ENCODE measurements at places on chromosomes 2 and 18. TPM values are rescaled to one million over a fixed set of nuclear protein-coding genes. Genes with fewer than 3 reads are reported as not detected.

CAPN14 gene
- total RNA-seq, result not detected

SCYGR4 gene
- total RNA-seq, result not detected

STPG4 gene
- total RNA-seq, result not detected

CIAO1 gene
- 40.4 TPM for total RNA-seq

AMER3 gene
- total RNA-seq, result not detected

C2orf80 gene
- total RNA-seq, result not detected

CHRNG gene
- total RNA-seq, result not detected

MREG gene
- total RNA-seq, result 9.6 TPM

MMADHC gene
- total RNA-seq, result 61.5 TPM

AFF3 gene
- total RNA-seq, result 6.2 TPM

GRCh38 chr2:113920996-113921395, 31.1 kb downstream of the ACTR3 start:
- H3K4me3 ChIP-seq, result no peak overlapping the region
- no peaks in the 10 kb centered on the region for H3K36me3 ChIP-seq
- DNase-seq, result no peak
- H3K27me3 ChIP-seq, result no peaks in the 10 kb centered on the region

DNA sequence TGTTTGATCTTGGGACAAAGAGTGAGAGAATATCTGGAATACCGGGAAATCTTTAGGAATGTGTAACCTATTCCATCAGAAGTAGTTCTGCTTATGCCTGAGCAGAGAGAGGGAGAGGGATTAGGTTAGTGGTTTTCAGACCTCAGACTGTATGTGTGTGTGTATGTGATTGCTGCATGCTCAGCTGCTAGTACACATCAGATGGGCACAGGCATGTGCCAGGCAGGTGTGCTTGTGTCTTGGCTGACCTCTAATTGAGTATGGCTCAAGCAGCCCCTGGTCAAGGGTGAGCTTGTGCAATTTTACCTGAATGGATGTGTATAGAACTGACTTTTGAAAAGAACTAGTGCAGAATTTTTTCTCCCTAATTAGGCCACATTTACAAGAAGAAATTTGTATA, 91.2 kb downstream of the INSIG2 start:
- H3K27me3 ChIP-seq, result no peaks in the 10 kb centered on the region
- peaks cover 22% of the 10 kb centered on the region for H3K4me1 ChIP-seq
- peak overlapping the region; percentile 60 for H3K27ac ChIP-seq
- no peaks in the 10 kb centered on the region for H3K36me3 ChIP-seq

DNA sequence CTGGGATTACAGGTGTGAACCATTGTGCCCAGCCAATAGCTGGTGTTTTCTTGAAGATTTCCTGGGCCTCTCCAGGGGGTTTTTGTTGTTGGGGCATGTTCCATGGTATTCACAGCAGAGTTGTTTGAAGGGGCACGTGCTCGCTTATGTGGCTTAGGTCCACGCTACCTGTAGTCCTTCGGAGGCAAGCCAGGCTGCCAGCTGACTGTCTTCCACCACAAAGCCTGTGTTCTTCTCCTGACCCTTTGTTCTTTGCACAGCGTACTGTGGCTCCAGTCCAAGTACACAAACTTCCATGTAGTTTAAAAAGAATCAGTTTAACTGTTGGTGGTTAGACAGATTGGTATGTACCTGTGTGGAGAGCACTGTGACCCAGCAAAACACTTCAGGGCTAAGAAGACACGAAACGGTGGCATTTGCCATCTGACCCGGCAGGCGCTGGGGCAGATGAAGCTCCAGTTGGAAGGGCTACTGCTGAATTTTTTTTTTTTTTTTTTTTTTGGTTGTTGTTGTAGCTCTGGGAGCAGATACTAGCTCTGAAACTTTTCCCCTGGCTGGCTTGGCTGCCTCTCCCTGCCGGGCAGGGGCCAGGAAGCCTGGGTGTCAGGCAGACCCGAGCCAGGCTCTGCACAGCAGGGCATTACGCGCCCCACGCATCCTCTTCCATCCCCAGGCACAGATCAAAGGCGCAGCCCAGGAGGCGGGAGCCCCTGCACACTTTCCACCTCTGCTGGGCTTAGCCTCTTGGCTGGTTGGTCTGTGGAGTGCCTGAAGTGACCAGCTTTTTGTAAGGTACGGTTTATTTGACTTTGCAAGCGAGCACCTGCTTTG, 5.7 kb downstream of the GREB1 start:
- H3K36me3 ChIP-seq, result no peaks in the 10 kb centered on the region
- H3K27ac ChIP-seq, result peak overlapping the region; percentile 84
- no peak overlapping the region for H3K4me3 ChIP-seq
- DNase-seq, result peak; percentile 83
- no peaks in the 10 kb centered on the region for H3K27me3 ChIP-seq

DNA sequence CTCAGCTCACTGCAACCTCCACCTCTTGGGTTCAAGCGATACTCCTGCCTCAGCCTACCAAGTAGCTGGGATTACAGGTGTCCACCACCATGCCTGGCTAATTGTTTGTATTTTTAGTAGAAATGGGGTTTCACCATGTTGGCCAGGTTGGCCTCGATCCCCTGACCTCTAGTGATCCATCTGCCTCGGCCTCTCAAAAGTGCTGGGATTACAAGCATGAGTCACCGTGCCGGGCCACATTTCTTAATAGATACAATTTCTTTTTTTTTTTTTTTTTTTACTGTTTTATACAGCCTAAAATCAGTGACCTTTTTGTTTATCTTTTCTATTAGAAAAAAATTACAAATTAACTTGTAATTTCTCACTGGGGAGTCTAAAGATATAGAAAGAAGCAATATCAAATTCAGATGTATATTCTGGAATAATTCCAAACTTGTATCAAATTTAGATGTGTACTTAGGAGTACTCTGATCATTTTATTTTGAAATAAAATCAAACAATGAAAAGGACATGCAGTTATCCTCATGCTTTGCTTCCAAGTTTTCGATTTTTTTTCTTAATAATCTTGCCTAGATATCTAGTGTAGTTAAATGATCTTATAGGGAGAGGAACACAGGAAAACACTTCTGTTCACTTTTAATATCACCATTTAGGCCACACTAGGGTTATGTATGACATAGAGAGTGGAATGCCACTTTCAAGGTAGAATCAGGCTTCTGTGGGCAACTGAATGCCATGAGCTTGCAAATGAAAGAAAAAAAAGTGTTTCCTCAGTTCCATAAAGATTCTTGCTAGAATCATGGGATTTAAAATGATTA, 1089.3 kb downstream of the SUCLG1 start:
- no peaks in the 10 kb centered on the region for H3K27me3 ChIP-seq
- no peak for DNase-seq
- H3K4me3 ChIP-seq, result no peak overlapping the region
- no peaks in the 10 kb centered on the region for H3K36me3 ChIP-seq
- H3K27ac ChIP-seq, result peak overlapping the region; percentile 74
- H3K4me1 ChIP-seq, result no peaks in the 10 kb centered on the region

DNA sequence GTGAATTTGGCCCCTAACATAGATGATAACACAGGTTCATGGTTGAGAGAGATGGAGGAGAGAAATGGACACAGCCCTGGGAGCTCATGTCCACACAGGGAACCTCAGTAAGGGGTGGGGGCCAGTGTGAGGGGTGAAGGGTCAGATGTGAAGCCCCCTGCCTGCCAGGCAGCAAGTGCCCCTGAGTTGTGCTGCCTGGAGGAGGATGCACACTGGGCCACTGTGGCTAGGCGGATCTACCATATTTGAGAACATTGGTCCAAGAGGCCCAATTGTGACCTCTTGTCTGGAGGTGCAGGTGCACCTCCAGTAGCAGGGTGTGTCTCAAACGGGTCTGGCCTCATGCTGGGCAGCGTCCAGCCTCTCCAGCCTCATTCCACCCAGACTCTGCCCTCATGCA, 99.6 kb upstream of the SNTG2 start:
- H3K4me3 ChIP-seq, result no peak overlapping the region
- H3K27me3 ChIP-seq, result no peaks in the 10 kb centered on the region
- H3K27ac ChIP-seq, result no peak overlapping the region
- H3K4me1 ChIP-seq, result no peaks in the 10 kb centered on the region
- H3K36me3 ChIP-seq, result no peaks in the 10 kb centered on the region

GRCh38 chr2:121095257-121096080, 189.5 kb downstream of the TFCP2L1 start:
- DNase-seq, result peak; percentile 78
- no peak overlapping the region for H3K4me3 ChIP-seq

- DNase-seq, result no peak
- no peaks in the 10 kb centered on the region for H3K4me1 ChIP-seq
- H3K4me3 ChIP-seq, result no peak overlapping the region
- no peaks in the 10 kb centered on the region for H3K27me3 ChIP-seq
- no peak overlapping the region for H3K27ac ChIP-seq
Observed at GRCh38 chr2:101745711-101746694, 48.5 kb downstream of the MAP4K4 start.

DNA sequence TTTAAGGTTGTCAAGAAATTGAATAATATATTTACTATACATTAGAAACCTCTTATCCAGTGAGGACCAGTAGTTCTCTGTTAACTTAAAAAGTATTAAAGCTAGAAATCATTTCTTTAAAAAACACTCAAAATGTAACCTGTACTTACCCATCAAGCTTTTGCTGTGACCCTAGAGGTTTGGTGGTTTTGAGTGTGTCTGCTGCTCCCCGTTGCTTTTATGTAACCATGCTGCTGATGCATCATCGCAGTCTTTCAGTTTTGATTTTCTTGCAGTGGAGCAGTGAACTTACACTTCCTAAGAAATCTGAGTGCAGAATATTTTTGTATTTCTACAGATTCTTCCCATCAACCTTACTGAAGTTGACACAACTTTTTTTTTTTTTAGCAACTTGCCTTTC, 34.2 kb downstream of the MRPS9 start:
- no peaks in the 10 kb centered on the region for H3K4me1 ChIP-seq
- no peak for DNase-seq
- no peak overlapping the region for H3K27ac ChIP-seq
- H3K4me3 ChIP-seq, result no peak overlapping the region

- H3K27me3 ChIP-seq, result no peaks in the 10 kb centered on the region
- no peak overlapping the region for H3K27ac ChIP-seq
- H3K36me3 ChIP-seq, result no peaks in the 10 kb centered on the region
- no peaks in the 10 kb centered on the region for H3K4me1 ChIP-seq
- no peak overlapping the region for H3K4me3 ChIP-seq
Observed at GRCh38 chr2:156472686-156473085, 36.5 kb downstream of the GPD2 start.

- no peak for DNase-seq
- no peaks in the 10 kb centered on the region for H3K4me1 ChIP-seq
- no peak overlapping the region for H3K27ac ChIP-seq
- H3K27me3 ChIP-seq, result no peaks in the 10 kb centered on the region
- no peaks in the 10 kb centered on the region for H3K36me3 ChIP-seq
- H3K4me3 ChIP-seq, result no peak overlapping the region
Observed at GRCh38 chr2:240259924-240260529, 119.6 kb upstream of the OTOS start.

GRCh38 chr2:163604941-163605555, 130.8 kb downstream of the FIGN start:
- H3K27ac ChIP-seq, result no peak overlapping the region
- no peak overlapping the region for H3K4me3 ChIP-seq
- no peaks in the 10 kb centered on the region for H3K27me3 ChIP-seq
- DNase-seq, result no peak
- no peaks in the 10 kb centered on the region for H3K36me3 ChIP-seq

GRCh38 chr2:95025406-95026319, at the start of gene MAL:
Gene MAL, plus strand, starts transcription at chr2:95025708. Its CDS starts 85 bp downstream, at chr2:95025793.
- H3K4me3 ChIP-seq, result no peak within 1 kb of the TSS
- no peak for DNase-seq
- H3K36me3 ChIP-seq, result no peaks in the 10 kb centered on the region
- no peak within 1 kb of the TSS for H3K27ac ChIP-seq
- H3K4me1 ChIP-seq, result no peaks in the 10 kb centered on the region

DNA sequence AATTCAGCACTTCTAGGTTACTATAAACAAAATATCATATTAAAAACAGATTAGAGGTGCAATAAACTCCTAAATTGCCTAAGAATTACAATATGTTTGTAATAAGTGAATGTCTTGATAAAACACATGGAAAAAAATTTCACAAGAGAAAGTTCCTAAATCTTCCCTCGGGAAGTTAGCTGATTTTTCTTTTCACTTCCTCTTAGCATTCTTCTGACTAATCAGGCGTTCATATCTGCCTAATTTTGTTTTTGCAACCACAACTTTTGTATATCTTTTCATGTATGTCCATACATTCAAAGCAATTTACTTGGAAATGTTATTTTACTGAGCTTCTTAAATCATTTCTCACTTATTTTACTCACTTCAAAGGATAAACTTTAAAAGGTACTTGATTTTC, 88.5 kb downstream of the RTTN start:
- no peaks in the 10 kb centered on the region for H3K36me3 ChIP-seq
- no peaks in the 10 kb centered on the region for H3K27me3 ChIP-seq
- H3K4me1 ChIP-seq, result no peaks in the 10 kb centered on the region
- no peak overlapping the region for H3K27ac ChIP-seq
- H3K4me3 ChIP-seq, result no peak overlapping the region

- no peaks in the 10 kb centered on the region for H3K4me1 ChIP-seq
- DNase-seq, result no peak
- no peak overlapping the region for H3K4me3 ChIP-seq
- H3K27me3 ChIP-seq, result no peaks in the 10 kb centered on the region
Observed at GRCh38 chr2:235908826-235909225, 259.4 kb downstream of the GBX2 start.

DNA sequence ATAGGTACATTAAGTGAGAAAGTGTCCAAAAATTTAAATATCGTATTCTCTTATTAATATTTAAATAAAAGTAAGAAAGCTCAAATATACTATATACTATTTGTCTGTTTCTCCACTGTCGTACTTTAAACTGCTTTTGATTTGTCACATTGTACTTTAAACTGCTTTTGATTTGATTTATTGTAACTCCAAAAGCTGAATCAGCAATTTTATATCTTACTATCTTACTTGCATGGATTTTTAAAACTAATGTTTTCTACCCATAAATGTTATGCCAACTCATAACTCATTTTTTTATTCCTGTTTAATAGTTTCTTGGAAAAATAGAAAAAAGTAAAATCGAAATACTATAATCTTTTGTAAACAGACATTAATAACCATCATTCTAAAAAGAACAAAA, 1128.2 kb upstream of the ACVR2A start:
- H3K27me3 ChIP-seq, result no peaks in the 10 kb centered on the region
- no peaks in the 10 kb centered on the region for H3K4me1 ChIP-seq
- DNase-seq, result no peak
- no peak overlapping the region for H3K4me3 ChIP-seq
- no peak overlapping the region for H3K27ac ChIP-seq

GRCh38 chr2:228819701-228820100, 451.4 kb downstream of the PID1 start:
- no peak for DNase-seq
- no peaks in the 10 kb centered on the region for H3K4me1 ChIP-seq
- no peaks in the 10 kb centered on the region for H3K27me3 ChIP-seq
- H3K4me3 ChIP-seq, result no peak overlapping the region
- no peak overlapping the region for H3K27ac ChIP-seq

GRCh38 chr18:79275992-79276391, 119.7 kb upstream of the NFATC1 start:
- H3K27me3 ChIP-seq, result no peaks in the 10 kb centered on the region
- H3K4me3 ChIP-seq, result no peak overlapping the region
- DNase-seq, result no peak
- H3K36me3 ChIP-seq, result no peaks in the 10 kb centered on the region

DNA sequence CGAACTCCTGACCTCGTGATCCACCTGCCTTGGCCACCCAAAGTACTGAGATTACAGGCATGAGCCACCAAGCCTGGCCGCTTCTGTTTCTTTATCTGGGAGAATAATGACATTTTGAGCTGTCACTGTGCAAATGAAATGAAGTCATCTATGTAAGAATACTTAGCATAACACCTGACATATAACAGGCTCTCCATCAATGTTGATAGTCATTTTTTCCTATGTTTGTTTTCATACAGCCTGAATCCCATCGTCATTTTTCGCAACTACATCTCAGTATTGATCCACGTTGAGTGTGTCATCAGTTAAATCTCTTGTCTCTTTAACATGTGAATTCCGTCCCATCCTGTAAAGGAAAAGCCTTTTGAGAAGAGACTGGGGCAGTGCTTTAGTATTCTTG, 6.4 kb upstream of the CAPN14 start:
- H3K27me3 ChIP-seq, result no peaks in the 10 kb centered on the region
- H3K36me3 ChIP-seq, result no peaks in the 10 kb centered on the region
- H3K27ac ChIP-seq, result no peak overlapping the region
- no peak overlapping the region for H3K4me3 ChIP-seq
- DNase-seq, result no peak

Data from right lobe of liver (tissue), 6 donors.